ENCODE measurements at places on chromosomes 11 and 22.

DNA sequence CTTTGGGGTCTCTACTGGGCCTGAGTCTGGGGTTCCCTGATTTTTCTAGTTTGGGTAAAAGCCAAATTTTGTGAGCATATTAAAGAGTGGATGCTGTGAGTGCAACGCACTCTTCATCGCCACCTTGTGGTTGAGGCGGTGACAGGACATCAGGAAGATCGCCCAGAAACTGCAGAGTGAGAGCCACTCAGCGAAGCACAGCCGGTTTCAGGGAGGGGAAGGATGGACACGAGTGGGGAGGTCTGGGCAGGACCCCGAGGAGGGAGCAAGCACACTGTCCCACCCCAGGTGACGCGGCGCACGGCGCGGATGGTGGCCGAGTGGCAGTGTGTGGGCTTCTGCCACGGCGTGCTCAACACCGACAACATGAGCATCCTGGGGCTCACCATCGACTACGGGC lies 9.1 kb downstream of the SELENOO start:
- peak; percentile 76 for DNase-seq

DNA sequence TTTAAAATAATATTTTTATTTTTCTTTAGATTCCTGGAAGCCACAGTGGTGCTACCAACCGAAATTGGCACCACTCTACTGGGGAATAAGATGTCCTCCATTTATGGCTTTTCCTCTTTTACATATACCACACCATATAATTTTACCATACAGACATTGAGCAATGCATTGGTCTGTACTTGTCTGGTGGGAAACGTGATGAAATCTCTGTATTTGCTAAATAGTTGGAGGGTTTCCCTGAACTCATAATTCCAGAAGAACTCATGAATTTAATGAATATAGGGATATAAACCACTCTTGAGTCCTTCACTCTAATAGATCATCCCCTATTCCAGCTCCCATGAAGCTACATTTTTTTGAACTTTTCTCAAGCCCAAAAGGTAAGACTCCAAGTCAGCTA lies 28.0 kb upstream of the MMP13 start:
- DNase-seq: peak; percentile 28

DNA sequence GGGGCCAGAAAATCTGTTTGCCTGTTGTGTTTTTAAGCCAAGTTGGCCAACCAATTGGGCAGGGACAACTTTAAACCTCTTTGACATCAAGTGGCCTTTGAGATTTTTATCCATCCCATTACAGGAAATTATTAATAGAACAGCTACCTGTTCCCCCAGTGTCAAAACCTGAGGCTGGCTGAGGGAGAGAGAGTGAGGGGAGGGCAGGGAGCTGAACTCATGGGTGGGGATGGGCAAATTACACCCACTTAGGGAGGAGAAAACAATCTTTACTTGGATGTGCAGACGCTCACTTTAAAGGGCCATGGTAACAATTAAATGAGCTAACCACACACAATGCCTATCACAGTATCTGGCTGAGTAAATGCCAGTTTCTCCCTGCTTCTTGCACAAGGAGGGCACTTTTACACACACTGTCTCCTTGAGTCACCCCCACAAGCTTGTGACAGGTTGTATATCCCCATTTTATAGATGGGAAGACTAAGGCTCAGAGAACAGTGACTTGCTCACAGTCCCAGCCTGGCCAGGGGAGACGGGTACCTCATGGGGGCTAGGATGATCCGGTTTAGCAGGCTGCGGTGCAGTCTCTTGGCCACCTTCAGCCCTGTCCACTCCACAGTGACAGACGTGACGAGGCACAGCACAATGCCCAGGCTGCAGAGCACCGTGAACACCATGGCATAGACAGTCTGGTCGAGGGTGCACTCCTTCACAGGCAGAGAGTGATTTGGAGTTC lies 17.8 kb upstream of the KCNJ11 start:
- DNase-seq: no peak

GRCh38 chr11:94782446-94782845 lies 14.3 kb downstream of the AMOTL1 start:
- DNase-seq: peak; percentile 46

DNA sequence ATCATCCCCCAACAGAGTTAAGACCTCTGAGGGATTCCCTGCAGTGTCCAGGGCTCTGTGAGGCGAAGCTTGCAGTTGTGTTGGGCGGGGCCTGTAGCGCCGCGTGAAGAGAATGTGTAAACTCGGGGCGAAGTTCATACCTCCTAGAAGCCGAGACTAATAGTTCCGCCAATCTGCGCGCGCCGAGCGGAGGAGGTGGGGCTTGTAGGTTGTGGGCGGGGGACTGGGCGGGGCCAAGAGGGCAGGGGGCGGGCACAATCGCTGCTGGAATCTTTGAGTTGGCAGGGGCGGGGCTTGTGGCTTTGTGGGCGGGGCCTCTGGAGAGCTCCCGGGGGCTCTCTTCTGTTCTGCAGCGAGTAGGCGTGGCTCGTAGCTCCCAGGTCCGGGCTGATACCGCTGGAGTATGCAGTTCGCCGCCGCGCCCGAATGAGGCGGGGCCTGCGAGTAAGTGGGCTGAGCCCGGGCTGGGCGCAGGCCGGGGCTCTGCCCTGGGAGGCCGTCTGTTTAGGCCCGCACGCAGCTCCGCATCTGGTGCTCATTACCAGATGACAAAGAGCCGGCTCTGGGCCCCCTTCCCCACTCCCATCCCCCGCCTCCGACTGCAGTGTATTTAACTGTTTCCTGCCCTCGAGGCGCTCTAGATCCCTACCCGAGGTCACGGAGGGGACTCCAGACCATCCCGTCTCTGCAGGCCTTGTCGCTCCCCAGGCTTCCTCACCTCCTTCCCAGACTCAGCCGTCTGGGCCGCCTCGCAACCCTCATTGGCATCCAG lies 4.1 kb downstream of the CD248 start:
- DNase-seq: peak; percentile 99

DNA sequence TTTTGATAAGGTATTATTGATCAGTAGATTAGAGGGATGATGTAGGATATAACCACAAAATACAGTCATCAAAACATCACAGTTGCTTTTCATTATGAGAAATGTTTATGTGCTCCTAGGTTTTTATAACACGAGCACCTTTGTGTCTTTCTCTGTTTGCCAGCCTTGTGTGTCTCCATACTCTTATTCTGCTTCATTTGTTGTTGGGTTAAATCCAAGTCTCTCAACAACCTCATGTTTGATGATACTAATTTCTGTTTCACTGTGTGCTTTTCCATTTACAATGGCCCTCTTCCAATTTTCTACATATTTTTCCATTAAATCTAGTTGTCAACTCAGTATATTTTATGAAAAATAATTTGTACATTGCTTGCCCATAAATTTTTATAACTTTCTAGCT lies 107.7 kb upstream of the POU2AF2 start:
- DNase-seq: no peak

DNA sequence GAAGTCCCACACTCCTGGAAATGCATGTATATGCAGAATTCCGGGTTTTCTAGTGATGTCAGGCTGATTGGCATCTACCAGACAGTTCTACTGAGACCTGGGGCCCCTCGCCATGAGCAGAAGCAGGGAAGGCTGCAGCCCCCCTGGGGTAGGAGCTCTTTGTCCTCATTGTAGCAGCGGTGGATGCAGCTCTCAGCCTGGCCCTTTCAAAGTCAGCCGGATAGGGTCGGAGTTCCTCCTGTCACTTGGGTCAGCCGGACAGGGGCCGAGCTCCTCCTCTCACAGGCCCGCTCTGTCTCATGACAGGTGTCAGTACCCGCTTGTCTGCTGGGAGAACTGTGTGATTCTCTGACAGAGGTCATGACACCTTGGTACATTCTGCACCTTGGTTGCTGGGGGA lies 30.0 kb downstream of the MRGPRD start:
- DNase-seq: no peak

GRCh38 chr22:36872866-36873498 lies 12.2 kb downstream of the NCF4 start:
- no peak for DNase-seq

- no peak for DNase-seq
Measured at GRCh38 chr11:122746050-122746478, 90.5 kb downstream of the UBASH3B start.

GRCh38 chr11:59542142-59542810 lies 30.9 kb downstream of the OR4D9 start:
- no peak for DNase-seq

- peak; percentile 47 for DNase-seq
Measured at GRCh38 chr22:33909911-33910310, 10.4 kb downstream of the LARGE1 start.

GRCh38 chr11:72625691-72626413 lies 48.4 kb downstream of the PDE2A start:
- peak; percentile 62 for DNase-seq

- peak; percentile 28 for DNase-seq
Measured at GRCh38 chr22:29266564-29267461, 968 bp downstream of the RHBDD3 start.

DNA sequence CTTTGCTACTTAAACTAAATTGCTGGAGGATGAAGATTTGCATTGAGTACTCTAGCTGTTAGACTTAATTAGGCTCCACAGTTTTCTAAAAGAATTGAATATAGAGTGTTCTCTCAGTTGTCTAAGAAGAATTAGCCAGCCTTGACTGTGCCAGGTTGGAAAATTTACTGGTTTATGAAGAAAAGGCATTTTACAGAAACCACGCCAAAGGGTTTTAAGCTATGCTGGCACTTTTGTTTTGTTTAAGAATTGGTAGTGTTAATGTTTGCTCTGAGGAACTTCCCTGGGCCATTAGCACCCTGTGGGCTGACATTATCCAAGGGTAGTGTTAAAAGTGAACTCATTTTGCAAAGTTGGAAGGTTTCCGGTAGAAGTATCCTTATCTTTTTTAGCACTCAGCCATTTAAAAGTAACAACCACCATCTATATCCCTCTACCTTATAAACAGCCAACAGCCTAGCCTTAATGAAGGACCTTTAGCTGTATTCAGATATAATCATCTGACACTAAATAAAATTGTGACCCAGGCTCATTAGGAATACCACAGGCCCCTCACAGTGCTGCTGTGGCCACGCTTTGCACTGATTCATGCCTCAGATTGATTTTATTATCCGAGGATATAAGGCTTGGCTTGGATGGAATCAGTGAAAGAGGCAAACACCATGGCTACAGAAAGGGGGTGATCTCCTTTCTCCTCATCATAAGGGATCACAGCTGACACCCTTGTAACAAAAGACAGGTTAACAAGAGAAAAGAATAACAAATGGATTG lies 158.9 kb downstream of the NCAM1 start:
- no peak for DNase-seq

GRCh38 chr11:16312233-16312765 lies 44.0 kb downstream of the SOX6 start:
- DNase-seq: no peak

DNA sequence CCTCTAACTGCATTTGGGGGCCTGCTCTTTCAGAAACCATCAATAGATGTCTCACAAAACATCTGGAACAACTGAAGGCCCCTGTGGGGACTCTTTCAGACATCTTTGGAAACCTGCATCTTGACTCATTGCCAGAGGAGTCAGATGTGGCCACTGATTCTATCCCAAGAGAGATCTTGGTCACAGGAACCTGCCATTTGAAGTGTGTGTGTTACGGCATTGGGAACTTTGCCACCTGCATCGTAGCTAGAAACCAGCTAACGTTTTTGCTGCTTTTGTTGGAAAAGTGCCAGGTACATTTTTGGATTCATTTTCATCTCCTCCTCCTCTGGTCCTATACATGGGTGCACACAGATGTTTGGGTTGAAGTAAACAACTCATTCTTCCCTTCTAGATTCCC lies 4.3 kb downstream of the SRRD start:
- DNase-seq: no peak

- peak; percentile 50 for DNase-seq
Measured at GRCh38 chr11:122192634-122193255, 76.7 kb upstream of the BLID start.

DNA sequence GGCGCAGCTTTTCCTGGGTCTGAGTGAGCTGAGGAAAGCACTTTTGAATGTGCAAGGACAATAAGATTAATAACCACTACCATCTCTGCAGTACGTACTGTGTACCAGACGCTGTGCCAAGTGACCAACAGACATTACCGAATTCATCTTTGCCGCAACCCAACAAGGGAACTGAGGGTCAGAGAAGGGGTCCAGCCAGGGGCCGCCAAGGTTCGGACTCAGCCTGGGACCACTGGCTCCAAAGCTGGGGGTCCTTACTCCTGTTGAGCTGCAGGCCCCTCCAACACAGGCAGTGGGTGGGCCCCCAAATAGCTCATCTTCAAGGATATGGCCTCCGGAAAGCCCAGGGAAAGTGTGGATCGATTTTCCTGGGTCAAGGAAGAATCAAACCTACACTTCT lies 55.0 kb upstream of the EMID1 start:
- no peak for DNase-seq

DNA sequence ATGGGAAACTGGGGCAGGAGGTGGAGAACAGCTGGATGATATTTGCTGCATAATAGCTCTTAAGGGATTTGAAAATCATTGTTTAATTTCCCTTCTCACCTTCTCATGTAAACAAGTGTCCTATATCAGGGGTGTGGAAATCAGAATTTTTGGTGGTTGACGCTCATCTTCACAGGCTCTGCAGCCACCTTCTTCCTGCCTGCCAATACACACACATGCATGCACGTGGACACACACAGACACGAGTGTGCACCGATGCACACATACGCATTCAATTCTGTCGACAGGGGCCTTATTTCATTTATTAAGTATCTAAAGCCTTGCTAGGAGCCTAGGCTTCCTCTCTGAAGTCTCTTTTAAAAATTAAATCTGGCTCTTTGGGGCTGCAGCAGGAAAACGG lies 349.4 kb upstream of the NCAM1 start:
- no peak for DNase-seq

- no peak for DNase-seq
Measured at GRCh38 chr22:46545086-46545792, 7.8 kb upstream of the CELSR1 start.

- no peak for DNase-seq
Measured at GRCh38 chr22:29487426-29487986, 7.5 kb downstream of the NEFH start.

DNA sequence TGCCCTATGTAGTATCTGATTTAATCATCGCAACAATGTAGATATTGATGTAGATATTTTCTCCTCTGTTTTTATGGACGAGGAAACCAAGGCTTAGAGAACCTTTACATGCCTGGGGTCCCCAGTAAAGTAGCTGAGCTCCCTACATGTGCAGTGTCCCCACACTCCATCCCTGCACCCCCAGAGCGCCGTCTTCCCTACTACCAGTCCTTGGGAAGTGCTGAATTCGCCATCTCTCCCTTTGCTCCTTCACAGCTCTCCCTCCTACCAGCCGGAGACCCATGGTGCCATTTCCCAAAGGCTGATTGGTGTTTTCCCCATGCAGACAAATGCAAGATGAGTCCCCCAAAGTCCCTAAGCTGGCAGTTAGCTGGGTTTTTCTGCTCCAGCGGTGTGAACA lies 86.0 kb downstream of the CEP164 start:
- DNase-seq: no peak

Data from fibroblast of pulmonary artery (primary cell).